ENCODE measurements at places on chromosomes 6 and 20.
A peak's percentile ranks its signal among the peaks of the same experiment; 100 is the strongest.

DNA sequence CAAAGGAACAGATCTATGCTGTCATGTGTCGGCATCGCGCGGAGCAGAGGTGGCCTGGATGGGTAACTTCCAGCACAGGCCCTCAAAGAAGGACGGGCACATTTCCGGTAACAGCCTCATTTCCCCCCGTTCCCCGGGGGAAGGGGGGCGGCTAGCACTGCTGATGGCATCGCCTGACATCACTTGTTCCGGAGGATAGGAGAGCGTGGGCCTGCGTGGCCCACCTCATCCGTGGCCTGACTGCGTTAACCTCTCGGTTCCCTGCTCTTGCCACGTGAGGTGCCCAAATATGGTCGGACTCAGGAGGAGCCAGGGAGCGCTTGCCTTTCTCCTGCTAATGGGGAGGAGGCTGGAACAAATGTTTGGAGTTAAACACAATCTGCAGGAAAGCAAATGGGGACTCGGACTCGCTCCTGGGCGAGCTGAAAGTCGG is at the start of gene AKAP12:
Gene AKAP12, plus strand, starts transcription at position 365 of the 433 bp plus-strand sequence. CDS start 596 bp downstream, outside the sequence.
- DNase-seq: peak; percentile 54

- peak; percentile 77 for DNase-seq
These were observed 84.4 kb downstream of the CRYBG1 start for GRCh38 chr6:106444777-106445507.

- peak; percentile 79 for DNase-seq
These were observed 31.8 kb upstream of the NT5E start for GRCh38 chr6:85418059-85418458.

- no peak for DNase-seq
These were observed 290.0 kb upstream of the JAG1 start for GRCh38 chr20:10963717-10964266.

- no peak for DNase-seq
These were observed 480.2 kb upstream of the CHD6 start for GRCh38 chr20:42098418-42098817.

DNA sequence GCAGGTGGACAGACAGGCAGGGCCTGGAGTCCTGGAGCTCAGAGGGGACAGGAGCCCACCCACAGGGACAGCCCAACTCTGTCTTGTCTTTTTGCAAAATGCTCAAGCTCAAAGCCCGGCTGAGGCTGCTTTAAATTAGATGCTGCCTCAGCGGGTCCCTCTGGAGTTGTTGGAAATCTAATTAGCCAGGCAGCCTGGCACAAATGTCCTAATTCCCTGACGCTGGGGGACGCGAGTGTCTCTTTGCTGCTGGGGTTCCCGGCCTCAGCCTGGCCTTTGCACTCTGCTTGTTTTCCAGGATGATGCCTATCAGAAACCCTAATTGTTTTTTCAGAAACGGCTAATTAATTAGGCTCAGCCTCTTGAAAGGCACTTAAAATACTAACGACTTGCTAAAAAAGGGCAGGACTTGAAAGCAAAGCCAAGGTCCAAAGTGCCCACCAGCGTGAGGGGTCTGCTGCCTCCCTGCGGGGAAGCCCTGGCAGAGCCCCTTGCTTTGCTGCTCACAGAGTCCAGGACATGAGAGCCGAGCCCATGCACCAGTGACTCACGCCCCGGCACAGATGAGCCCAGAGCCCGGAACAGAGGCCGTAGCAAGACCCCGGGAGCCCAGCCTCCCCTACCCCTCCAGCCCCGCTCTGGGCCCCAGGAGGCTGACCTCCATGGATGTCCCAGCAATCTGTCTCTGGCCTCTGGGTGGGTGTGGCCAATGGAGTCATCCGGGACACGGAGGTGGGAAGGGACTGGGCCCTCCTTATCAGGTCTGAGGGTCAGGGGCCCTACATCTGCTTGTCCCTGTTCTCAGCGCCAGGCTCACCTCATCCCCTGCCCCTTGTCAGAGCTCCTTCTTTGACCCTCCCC is 46.0 kb upstream of the BHLHE23 start:
- peak; percentile 8 for DNase-seq

DNA sequence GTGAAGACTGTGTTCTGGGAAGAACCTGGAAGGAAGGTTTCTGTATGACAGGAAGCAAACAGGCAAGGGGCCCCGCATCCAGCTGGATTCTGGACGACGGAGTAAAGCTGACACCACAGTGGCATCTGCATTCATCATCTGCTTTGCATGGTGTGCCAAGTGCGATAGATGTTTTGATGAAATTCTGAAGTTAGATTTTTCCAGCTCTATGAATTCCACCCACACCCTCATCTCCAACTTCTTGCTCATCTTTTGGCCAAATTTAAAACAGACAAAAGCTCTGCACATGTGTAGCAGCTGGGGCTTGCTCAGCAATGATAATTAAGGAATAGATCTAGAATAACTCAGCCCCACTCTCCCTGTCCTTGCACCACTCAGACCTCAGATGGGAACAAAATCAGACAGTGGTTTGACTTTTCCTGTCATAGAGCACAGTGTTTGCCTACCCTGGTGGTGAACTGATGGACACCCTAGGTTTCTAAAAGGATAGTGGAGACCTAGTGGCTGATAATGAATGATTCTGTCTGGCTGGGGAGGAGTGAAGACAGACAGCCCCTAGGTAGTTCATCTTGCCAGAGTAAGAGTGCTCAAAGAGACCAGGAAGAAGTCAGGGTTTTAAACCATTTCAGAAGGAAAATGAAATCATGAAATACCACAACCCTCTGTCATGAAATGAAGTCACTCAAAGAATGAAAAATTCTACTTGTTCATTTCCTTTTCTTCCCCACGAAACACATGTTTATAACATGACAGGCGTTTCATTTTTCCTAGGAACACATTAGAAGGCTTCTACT is 85.8 kb downstream of the BCAS1 start:
- peak; percentile 89 for DNase-seq

- DNase-seq: peak; percentile 85
These were observed 23.0 kb upstream of the NFATC2 start for GRCh38 chr20:51565298-51566144.

Measured in GM23248 (cell line).